ENCODE measurements at places on chromosomes 2 and 18.
A peak's percentile ranks its signal among the peaks of the same experiment; 100 is the strongest.

- peak; percentile 64 for DNase-seq
These were observed 33.5 kb downstream of the ODC1 start for GRCh38 chr2:10414591-10414990.

DNA sequence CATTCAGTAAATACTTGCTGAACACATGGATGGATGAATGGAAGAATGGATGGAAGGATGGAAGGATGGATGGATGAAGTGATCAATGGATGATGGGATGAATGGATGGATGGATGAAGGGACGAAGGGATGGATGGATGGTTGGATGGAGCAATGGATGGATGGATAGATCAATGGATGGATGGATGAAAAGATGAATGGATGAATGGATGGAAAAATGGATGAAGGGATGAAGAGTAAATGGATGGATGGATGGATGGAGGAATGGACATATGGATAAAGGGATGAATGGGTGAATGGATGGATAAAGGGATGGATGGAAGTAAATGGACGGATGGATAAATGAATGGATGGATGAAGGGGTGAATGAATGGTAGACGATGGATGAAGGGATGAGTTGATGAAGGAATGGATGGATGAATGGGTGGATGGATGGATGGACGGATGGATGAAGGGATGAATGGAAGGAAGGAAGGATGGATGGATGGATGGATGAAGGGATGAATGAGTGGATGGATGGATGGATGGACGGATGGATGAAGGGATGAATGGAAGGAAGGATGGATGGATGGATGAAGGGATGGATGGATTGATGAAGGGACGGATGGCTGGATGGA, 13.9 kb upstream of the ID2 start:
- no peak for DNase-seq

DNA sequence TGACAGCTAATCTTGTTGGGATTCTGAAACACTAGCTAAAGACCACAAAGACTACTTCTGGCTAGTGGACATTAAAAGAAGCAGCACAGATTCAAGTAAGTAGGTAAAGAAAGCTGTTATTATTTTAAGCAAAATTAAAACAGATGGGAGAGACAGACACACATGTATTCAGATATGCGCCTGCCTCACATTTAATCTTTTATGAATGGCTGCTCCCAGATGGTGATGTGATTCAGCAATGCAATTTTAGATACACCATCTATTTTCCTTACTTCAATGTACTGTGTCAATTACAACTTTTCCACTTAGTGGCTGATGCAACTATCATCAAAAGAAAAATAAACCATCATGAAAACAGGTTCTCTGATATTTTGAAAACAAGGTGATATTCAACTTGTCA, 133.0 kb upstream of the PGAP1 start:
- no peak for DNase-seq

DNA sequence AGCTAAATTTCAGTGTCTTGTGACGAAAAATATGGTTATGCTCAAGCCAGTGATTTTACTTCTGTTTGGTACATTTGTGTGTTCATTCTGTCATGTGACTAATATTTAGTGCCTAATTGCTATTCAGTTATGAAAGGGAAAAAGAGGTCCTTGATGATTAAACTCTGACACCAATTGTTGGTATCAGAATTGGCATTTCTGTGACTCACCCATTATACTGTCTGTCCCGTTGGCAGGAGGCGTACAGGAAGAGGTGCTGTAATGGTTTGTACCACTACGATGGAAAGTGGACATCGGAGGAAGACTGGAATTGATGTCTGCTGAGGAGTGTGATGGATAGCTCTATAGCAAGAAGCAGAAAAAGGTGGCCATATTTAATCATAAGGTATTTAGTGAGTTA, 310.4 kb upstream of the CCDC68 start:
- DNase-seq = no peak

- no peak for DNase-seq
These were observed 47.7 kb downstream of the BOD1L2 start for GRCh38 chr18:57194622-57195021.

DNA sequence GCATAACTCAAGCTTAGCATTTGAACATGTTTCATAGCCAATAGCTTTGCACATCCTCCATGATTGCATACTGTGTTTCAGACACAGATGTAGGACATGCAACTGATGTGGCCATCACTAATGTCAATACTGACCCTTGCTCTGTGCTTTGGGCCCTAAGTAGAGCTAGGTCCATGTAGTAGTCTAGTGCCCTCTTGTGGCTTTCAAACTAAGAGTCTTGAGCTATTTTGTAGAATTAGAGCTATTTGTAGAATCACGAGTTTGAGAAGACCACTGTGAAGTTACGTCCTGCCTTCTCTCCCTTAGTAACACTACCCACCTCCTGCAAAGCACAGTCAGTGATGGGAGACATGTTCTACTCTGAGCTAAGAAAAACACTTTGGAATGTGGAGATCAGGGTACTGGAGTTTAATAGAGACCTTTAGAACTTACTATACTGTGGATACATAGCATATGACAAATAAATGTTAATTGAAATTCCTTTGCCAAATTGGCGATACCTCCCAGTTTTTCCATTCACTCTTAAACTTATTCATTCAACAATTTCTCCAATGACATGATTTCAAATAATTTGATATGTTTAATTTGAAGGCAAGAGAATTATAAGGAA, 306.5 kb upstream of the TNP1 start:
- DNase-seq = no peak

DNA sequence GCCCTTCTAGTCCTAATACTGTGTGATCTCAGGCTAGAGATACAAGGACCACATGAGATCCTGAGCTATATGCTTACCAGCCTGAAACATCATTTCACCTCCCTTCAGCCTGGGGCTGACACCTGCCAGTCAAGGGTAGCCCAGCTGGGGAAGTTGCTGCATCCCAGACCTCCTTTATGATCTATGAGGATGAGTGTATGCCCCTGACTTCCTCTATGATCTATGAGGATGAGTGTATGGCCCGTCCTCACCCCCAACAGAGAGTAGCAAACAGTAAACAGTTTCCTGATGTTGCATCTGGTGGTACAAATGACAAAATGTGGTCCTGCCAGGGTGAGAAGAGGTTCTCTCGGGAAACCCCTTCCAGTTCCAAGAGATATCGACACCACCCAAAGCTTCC, 8.9 kb upstream of the OTOF start:
- no peak for DNase-seq

GRCh38 chr18:48985161-48985560, 34.4 kb upstream of the SMAD7 start:
- DNase-seq = no peak

GRCh38 chr2:52475590-52475989, 1292.0 kb upstream of the CHAC2 start:
- DNase-seq = no peak

DNA sequence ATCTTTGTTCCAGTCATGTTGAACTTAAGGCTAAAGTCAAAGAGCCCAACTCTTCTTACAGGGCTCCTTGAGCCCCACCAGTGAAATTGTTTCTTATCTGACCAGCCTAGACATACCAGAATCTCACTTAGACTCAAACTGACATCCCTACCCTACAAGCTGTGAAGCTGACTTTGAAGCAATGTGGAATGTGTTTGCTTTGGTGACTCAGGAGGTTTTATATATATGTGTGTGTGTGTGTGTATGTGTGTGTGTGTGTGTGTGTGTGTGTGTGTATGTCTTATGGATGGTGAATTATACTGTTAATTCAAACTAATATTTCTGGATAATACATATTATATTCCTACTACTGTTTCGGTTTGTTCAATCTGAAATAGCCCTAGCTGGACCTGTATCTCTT, 67.3 kb downstream of the CAMKMT start:
- no peak for DNase-seq

DNA sequence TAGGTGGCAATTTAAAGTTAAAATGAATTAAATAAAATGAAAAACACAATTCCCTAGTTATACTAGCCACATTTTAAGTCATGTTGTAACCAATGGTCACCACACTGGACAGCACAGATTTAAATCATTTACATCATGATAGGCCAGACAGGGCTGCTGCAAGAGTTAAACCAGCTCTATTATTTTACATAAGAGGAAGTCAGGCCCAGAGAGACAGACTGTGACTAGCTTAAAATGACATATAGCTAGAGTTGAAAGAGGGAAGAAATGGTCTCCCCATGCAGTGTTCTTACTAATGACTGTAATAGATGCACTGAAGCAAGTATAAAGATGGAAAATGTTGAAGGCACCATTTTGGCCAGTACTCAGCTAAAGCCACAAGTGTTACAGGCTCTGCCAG, 69.6 kb downstream of the SLC66A3 start:
- no peak for DNase-seq

GRCh38 chr2:70300771-70301343, 1.0 kb downstream of the FAM136A start:
- DNase-seq = peak; percentile 37

DNA sequence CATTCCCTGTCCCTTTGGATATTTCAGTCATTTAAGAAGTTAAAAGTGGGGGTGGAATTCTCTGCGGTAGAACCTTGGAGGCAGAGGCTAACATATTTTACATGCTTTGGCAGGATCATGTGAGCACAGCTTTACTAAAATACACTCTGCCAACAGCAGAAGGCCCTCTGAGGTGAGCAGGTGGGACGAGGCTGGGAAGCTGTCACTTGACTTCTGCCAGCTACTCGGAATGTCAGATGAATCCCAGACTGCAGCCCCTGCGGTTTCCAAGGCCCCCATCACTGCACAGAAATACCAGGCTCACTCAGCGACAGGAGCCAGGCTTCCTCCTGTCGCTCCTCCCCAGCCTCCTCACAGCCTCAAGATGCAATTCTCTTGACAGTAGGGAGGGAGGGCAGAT, 220.9 kb upstream of the REV1 start:
- peak; percentile 76 for DNase-seq

DNA sequence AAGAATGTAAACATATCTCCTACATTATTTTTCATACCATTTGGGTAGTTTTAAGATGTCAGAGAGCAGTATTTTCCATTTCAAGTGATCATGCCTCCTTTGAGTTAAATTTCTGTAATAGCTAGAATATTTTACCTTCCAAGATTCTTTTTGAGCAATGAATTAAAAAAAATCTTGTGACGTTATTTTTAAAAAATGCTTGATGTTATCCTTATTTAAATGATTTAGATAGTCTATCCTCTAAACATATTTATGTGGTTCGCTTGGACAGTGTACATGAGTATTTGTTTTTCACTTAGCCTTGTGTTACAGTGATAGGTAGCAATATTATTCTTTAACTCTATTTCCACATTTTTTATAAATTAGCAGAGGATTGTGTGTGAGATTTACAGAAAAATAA, 639.2 kb upstream of the CDH2 start:
- no peak for DNase-seq

- DNase-seq = no peak
These were observed 439.8 kb upstream of the LYPD1 start for GRCh38 chr2:133109772-133110171.
